ENCODE measurements at places on chromosomes 13 and 19.

DNA sequence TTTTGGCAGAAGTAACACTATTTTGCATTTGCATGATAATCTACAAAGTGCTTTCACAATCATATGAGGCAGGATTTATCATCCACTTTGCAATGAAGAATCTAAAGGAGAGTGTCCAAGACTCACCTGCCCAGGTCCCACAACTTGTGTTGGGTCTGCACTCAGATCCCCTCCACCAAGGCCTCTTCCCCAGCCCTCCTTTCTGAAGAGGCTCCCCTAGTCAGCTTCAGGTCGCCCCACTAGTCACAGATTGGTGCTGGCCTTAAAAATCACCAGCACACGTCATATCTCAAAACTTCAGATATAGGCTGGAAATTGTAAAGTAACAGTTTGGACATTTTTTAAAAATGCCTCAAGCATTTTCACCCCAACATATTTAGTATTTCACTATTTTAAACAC lies 17.5 kb downstream of the ATP7B start:
- DNase-seq: no peak

DNA sequence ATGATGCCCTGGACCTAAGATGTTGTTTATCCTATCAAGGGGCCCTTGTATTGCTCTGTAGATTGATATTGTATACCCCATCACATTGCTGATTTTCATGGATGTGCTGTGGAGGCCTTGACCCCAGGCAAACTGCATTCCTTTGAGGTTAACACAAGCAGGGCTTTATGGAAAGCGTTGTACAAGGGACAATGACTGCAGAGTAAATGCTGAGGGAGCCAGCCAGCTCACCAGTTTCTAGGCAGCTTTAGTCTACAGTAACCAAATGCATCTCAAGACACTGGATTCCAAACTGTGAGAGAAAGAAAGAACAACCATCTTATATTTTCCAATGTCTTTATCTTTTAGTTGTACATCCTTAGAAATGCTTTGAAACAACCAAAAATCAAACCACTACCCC lies 34.1 kb upstream of the EDNRB start:
- no peak for DNase-seq

DNA sequence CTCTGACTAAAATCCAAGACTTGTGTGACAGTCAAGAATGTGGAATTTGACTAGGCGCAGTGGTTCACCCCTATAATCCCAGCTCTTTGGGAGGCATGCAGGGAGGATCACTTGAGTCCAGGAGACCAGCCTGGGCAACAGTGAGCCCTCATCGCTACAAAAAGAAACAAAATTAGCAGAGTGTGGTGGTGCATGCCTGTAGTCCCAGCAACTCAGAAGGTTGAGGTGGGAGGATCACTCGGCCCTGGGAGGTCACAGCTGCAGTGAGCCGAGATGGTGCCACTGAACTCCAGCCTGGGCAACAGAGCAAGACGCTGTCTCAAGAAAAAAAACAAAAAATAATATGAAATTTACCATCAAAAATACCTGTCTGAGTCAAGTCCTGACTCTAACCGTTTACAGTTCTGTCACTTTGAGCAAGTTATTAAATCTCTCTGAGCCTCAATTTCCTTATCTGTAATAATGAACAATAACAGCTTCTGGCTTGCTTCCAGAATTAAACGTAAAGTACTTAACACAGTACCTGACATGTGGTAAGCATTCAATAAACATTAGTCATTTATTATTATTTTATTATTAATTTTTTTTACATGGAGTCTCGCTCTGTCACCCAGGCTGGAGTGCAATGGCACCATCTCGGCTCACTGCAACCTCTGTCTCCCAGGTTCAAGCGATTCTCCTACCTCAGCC lies 204.6 kb upstream of the TSC22D1 start:
- no peak for DNase-seq

DNA sequence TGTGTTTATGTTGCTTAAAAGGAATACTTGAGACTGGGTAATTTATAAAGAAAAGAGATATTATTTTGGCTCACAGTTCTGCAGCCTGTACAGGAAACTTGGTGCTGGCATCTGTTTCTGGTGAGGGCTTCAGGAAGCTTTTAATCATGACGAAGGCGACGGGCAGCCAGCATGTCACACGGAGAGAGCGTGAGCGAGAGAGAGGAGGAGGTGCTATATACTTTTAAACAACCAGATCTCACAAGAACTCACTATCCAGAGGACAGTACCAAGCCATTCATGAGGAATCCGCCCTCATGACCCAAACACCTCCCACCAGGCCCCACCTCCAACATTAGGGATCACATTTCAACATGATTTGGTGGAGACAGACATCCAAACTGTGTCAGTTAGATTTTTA lies 163.4 kb upstream of the TSC22D1 start:
- DNase-seq: no peak

DNA sequence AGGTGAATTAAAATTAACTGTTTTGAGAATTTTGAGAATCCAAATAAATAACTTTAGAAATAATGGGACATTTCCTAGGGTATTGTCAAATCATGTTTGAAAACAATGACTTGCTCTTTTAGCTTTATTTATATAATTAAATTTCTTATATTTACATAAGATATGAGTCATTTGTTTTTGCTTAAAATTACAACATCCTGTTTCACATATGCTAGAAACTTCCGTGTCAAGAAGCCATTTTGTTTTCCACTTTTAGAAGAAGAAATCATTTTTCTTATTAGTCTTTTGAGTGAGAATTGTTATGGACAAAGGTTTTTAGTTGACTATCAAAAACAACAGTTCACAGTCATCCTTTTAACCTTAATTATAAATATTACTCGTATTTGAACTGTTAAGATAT lies 48.2 kb downstream of the DPY19L3 start:
- DNase-seq: no peak

DNA sequence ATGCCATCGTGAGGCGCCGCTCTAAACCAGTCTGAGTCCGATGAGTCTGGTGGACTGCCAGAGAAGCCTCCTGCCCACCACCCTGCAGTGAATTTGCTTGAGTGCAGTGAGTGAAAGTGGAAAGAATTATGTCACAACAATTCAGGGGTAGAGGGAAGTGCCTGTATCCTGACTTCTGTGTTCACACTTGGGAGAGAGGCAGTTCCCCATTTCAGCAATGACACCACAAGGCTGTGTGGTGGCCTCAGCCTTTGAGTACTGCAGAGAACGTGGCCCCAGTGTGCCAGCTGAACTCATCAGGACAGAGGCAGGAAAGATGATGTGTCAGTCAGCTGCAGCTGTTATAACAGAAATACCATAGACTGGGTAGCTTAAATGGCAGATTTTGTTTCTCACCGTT lies 155.6 kb downstream of the COG6 start:
- no peak for DNase-seq

- DNase-seq: peak; percentile 91
Measured at GRCh38 chr19:18000915-18001776, 6.8 kb upstream of the ARRDC2 start.

GRCh38 chr19:51263808-51264207 lies 12.9 kb downstream of the SIGLECL1 start:
- no peak for DNase-seq

DNA sequence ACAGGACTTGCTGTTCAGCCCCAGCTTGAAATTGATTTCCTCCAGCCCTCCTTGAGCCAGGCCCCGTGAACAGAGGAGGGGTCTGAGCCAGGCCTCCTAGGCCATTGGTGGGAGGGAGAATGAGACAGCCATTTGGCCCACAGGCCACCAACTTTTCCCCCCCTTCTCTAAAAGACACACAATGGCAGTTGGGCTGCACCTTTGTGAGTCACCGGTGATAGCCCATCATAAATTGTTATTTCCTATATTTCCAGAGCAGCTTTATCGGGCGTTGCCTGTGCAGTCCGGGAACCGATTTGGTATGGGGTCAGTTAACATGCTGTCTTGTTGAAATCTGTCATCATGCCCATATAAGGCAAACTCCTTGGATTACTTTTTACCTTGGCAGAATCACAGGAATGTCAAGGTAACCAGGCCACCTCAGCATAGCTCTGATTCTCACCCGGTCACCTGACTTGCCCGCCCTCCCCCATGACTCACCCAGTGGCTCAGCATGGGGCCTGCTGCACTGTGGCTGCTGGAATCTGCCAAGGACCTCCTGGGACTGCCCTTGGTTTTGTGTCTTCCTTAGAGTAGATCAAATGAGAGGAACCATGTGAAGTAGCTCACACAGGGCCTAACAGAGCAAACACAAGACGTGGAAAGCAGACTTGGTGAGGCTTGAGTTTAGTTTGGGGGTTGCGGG lies 36.1 kb downstream of the ACTN4 start:
- DNase-seq: peak; percentile 77
